ENCODE measurements at places on chromosomes 6 and 20.

DNA sequence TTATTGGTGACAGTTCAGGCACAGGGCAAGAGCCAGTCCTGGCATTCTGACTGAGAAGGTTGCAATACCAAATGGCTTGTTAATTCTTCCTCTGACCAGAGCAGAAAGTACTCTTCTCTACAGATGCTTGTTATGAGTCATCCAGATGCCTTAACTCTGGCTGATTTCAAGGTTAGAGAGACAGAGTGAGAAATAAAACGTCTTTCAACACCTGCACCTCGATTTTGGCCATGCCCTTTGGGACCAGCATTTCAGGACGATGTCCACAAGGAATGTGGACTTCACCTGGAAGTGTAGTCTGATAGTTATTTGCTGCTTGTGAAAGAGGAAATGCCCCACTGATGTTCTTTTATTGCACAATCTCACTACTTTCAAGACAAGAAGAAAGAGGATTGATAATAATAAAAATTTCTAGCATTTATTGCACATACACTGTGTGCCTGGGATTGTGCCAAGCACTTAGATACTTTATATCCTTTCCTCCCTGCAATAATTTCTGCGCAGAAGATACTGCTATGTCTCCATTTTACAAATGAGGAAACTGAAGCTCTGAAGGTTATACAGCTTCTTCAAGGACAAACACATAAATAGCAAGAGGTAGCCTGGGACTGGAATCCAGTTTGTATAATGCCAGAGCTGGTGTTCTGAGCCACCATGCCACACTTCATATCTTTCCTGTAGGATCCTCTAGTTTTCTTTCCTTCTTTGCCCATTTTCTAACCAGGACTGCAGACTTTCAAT is 33.5 kb upstream of the MCM3 start:
- DNase-seq: no peak

- DNase-seq: no peak
These were observed 30.6 kb downstream of the COL11A2 start for GRCh38 chr6:33161354-33162331.

GRCh38 chr20:53202777-53203176 is 230.6 kb downstream of the TSHZ2 start:
- DNase-seq: no peak

- DNase-seq: no peak
These were observed 4.2 kb upstream of the NCR3 start for GRCh38 chr6:31597006-31597405.

- no peak for DNase-seq
These were observed 9.8 kb downstream of the RGS17 start for GRCh38 chr6:153121311-153121710.

GRCh38 chr6:6883011-6883410 is 224.8 kb upstream of the RREB1 start:
- no peak for DNase-seq

GRCh38 chr20:4216142-4216735 is 200.9 kb upstream of the RNF24 start:
- no peak for DNase-seq

DNA sequence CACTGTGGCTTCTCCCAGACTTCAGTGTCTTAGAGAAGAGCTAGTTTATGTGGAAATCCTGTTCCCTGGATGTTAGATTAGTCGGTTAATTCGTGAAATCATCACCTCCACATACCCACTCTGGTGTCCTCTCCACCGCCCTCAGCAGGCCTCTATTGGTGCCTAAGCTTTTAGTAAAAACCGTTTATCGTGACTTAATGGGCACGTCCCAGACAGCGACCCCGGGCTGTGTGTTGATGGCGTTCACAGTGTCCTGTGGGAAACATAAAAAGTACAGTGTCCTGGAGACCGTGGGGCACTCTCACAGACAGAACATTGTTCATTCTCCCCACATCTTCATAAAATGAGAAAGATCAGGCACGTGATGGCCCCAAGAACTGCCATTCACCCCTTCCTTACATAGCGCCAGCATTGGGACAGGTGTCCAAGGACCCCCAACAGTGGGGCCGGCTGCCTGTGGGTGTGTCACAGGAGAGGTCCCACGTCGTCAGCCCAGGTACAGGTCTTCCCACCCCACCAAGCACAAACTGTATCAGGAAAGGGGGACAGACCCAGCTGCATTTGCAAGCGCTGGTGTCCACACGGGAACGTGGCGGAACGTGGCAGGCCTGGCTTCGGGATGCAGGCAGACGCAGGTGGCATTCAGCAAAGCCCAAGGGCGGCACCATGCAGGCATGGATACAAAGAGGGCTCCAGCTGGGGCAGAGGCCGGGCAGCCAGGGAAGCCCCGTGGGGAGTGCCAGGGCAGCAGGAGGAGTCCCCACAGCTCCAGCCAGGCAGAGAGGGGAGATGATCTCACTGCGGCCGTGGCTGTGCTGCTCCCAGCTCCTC is 237.7 kb downstream of the DLL1 start:
- DNase-seq: no peak

DNA sequence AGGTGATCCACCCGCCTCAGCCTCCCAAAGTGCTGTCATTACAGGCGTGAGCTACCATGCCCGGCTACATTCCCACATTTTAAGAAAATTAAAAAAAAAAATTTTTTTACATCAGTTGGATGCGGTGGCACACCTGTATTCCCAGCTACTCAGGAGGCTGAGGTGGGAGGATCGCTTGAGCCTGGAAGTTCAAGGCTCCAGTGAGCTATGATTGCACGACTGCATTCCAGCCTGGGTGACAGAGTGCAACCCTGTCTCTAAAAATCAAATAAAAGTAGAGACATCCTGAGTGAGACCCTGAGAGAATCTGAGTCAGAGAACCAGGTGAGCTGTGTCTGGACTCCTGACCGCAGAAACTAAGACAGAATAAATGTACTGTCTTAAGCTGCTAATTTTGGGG is 38.8 kb downstream of the PIM1 start:
- no peak for DNase-seq

DNA sequence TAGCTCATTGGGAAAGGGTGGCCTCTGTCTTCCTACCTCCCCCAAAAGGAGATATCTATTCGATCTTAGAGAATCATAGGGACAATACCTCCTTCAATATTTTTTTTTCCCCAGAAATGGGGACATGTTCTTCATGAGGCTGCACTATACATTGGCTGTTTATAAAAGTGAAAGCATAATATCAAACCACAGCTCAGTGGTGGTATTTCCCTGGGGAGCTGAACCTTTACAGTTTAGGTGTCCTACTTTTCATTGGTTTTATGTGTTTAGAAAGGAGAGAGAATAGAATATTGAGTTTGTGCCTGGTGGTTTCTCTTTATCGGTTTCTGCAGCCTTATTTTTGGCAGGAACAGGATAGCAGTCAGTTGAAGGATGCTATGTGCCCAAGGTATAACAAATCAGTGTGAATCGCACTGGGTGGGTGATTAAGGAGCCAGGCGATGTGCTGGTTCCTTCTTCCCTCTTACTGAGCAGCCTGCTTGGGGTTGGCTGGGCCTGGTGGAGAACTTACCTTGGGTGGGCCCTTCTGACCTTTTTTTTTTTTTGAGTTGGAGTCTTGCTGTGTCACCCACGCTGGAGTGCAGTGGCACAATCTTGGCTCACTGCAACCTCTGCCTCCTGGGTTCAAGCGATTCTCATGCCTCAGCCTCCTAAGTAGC is 25.2 kb downstream of the UST start:
- no peak for DNase-seq

GRCh38 chr20:33015114-33015484 is 7.6 kb downstream of the BPIFB2 start:
- no peak for DNase-seq

DNA sequence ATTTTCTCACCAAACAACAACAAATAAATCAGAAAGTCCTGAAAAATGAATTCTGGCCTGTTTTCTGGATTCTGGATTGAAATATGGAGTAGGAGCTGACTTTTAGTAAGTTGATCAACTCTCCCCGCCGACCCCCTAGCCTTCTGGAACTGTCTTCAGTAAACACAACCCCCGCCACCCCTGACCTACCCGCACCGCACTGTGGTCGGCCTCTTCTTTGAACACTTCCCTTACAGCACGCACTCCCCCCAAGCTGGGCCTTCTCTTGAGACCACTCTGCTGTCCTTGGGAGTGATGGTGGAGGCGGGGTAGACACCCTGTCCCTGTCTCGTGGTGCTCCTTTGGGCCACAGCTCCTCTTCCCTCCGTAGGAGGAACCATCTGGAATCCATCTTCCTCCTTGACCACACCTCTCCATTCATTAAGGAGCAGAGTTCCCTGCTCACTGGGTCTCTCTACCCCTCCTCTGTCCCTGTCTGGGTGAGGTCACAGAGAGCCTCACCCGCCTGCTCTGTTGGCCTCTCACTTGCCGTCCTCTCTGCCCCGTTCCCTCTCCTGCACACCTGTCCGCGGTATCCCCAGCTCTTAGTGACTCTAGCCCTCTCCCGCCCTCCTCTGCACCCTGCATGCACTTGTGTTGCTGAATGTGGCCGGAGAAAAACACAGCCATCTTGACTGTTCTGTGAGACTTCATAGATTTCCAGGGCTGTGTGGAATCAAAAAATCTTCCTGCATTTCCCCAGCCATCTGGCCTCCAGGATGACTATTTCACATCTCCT is 19.1 kb downstream of the SYNJ2 start:
- no peak for DNase-seq

GRCh38 chr20:44967207-44967807 is 995 bp downstream of the STK4 start:
- DNase-seq: no peak

GRCh38 chr20:6686171-6686570 is 81.3 kb upstream of the BMP2 start:
- no peak for DNase-seq

DNA sequence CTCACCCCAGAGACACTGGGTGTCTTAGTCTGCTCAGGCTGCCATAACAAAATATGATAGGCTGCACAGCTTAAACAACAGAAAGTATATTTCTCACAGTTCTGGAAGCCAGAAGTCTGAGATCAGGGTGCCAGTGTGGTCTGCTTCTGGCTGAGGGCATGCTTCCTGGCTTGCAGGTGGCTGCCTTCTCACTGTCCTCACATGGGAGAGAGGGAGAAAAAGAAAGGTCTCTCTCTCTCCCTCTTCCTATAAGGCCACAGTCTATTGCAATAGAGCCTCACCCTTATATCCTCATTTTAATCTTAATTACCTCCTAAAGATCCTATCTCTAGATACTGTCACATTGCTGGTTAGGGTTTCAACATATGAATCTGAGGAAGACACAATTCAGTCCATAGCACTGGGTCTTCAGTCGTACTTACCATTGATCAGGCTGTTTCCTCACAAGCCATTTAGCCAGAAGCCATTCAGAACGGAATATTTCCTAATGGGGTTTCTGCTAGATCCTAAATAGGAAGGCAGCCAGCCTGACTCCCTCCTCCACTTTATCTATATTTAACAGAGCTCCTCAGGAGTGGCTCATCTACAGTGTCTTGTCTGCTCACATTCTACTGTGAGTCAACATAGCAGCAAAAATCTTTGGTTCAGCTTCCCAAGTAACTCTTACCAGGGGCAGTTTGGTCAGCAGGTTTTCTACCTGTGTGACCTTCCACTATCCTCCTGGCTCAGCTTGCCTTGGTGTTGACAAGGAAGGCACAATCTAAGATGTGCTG is 42.2 kb downstream of the CD164 start:
- DNase-seq: no peak

DNA sequence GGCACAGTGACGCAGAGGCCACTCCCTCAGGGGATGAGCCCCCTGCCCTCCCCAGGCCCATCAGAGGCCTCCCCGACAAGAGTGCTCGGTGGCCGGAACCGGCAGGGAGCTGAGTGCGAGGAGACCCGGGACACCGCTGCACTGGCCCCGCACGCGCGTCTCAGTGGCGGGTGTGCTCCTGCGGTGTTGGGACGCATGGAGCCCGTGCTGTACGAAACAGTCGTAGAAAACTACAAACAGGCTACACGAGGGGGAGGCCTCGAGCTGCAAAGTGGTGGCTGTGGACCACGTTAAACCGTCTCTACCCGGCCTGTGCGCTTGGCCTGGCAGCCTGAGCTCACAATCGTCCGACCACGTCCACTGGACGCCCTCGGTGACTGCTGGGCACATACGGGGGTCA is 40.2 kb upstream of the FNDC1 start:
- DNase-seq: no peak

- no peak for DNase-seq
These were observed 2.0 kb downstream of the BACH2 start for GRCh38 chr6:90294614-90294988.

GRCh38 chr6:51289041-51289440 is 470.4 kb downstream of the TFAP2B start:
- no peak for DNase-seq

DNA sequence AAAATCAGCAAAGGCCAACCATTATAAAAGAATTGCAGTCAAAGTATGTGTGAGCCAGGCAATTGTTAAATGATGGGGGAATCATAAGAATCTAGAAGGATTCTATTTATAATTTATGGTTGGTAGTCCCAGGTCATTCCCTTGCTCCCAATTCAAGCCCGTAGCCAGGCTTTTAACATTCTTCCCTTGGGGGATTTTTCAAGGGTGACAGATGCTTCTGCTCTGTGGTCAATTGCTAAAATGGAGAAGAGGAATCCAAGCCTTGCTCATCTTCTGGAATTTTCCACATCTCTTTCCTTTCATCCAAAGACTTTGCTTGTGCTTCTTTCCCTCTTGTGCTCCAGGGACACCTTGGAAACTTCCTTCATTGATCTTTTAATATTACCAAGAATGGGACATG is 18.0 kb upstream of the BCAS1 start:
- no peak for DNase-seq

DNA sequence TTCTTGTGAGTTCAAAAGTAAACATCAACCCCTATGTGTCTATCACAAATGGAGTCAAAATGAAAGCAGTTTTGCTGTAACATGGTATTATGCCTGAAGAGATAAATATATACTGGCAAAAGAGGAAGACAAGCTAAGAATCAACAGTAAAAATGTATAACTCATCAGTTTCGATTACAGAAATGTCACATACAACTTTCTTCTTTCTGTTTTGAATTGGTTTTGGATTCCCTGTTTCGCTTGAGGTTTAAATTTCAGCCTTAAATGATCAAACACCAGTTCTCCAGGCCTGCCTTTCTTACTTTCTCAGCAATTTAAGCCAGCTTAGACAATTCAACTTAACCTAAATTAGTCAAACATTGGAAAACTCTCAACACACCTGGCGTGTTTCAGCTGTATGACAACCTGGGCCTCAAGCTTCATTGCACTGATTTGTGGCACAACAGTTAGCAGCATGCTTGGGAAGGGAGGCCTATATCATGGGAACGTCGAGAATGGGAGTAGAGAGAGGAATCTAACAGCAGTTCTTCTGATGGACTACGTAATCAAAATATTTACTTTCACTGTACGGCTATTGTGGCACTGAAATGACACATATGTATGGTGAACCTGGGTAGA is 51.9 kb upstream of the MARCKS start:
- DNase-seq: no peak
